Left kidney (tissue), 8 donors: ENCODE measurements at places on chromosomes 6 and 20.
A peak's percentile ranks its signal among the peaks of the same experiment; 100 is the strongest.

DNA sequence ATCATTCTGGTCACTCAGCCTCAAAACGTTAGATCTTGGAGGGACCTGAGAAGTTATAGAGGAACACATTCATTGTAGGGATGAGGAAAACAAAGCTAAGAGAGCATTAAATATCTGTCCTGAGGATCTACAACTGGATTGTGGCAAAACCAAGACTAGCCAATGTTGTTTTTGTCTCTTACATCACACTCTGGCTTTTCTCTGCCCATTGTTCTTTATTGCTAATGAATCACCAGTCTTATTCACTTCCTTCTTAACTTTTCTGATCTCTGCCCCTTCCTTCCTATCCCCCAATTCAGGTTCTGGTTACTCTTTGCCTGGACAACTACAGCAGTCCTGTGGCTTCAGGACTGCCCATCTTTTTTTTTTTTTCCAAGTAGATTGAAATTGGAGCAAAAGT, 57.0 kb upstream of the PREP start:
- DNase-seq = no peak

GRCh38 chr20:4090756-4091489, 75.6 kb upstream of the RNF24 start:
- DNase-seq = no peak

DNA sequence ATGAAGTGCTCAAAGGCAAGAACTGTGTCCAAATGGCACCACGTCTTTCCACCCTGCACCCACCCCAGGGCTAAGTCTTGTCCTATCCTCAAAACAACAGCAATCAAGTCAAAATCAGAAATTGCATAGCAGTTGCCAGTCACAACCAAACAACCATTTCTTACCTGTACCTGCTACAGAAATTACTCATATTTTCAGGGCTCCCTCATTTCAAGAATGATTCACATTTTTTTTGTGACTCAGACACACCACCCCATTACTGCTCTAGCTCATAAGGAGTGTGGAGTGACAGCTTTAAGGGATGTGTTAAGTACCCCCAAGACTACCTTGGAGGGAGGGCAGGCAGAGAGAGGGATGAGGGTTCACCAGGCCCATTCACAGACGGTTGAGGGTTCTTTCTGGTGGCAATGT, 111.7 kb downstream of the TRERF1 start:
- no peak for DNase-seq

DNA sequence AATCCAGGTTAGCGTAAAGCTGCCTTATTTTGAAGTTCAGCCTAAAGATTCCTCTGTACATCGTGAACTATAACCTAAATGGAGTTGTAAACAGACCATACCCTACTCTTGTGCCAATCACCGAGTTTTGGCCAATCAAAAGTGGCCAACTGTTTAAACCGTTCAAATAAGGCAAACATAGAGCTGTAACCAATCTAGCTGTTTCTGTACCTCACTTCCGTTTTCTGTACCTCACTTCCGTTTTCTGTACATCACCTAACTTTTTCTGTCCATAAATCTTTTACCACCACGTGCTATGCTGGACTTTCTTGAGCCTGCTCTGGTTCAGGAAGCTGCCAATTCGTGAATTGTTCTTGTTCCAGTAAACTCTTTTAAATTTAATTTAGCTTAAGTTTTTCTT, 39.7 kb downstream of the LBP start:
- DNase-seq = no peak

- no peak for DNase-seq
Measured at GRCh38 chr6:22029171-22029570, 267.7 kb downstream of the PRL start.

- no peak for DNase-seq
Measured at GRCh38 chr6:11535801-11536230, 1.7 kb upstream of the TMEM170B start.

- no peak for DNase-seq
Measured at GRCh38 chr6:21342501-21342900, 251.1 kb upstream of the SOX4 start.

GRCh38 chr6:98380589-98380988, 453.8 kb upstream of the POU3F2 start:
- no peak for DNase-seq

- no peak for DNase-seq
Measured at GRCh38 chr6:89111933-89112332, 5.9 kb downstream of the SRSF12 start.

DNA sequence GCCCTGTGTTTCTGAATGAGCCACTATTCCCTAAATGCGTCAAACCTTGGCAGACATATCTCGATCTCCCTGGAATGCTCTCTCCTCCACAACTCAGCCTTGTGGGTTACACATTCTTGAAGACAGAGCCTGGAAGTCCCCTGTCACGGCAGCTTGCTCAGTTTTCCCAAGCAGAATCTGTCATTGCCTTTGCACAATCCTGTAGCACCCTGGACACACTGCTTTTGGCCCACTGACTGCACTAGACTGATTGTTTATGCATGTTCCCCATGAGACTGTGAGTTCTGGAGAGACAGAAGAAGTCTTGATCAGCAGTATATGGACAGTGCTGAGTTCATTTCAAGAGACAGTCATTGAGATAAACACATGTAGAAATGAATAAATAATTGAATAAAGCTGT, 406.7 kb downstream of the CD83 start:
- no peak for DNase-seq

DNA sequence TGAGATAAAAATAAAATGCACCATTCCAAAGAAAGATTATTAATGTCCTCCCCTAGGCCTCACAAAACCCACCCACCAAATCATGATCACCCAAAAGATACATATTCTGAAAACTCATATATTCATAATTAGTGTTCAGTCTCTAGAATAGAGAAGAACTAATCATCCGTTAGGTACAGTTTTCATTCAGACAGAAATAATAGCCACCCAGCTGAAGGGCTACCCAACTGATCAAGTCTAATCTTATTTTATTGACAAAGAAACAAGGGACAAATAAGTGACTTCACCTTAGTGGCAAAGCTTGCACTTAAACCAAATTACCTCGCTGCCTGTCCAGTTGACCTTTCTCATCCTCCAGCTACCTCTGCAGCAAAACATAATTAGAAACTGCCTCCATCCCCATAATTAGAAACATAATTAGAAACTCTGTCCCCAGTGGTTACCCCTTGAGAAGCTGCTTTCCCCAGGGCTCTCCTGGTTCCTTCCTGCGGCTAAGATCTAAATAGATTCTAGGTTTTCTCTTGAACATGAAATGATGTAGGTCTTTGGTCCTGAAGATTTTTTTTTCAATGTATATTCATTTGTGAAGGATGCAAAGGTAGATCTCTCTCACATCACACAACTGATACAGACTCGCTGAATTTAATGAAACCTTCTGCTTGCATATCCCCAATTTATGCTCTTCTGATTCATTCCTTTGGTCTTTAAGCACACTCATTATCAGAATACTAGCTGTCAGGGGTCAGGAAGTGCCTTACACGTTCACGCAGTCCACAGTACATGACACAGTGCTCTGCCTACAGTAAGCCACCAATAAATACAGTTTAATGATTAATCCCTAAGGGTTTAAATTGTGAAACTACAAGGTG, 46.3 kb downstream of the HBS1L start:
- no peak for DNase-seq

GRCh38 chr20:25099601-25100140, 17.7 kb upstream of the VSX1 start:
- DNase-seq = no peak

DNA sequence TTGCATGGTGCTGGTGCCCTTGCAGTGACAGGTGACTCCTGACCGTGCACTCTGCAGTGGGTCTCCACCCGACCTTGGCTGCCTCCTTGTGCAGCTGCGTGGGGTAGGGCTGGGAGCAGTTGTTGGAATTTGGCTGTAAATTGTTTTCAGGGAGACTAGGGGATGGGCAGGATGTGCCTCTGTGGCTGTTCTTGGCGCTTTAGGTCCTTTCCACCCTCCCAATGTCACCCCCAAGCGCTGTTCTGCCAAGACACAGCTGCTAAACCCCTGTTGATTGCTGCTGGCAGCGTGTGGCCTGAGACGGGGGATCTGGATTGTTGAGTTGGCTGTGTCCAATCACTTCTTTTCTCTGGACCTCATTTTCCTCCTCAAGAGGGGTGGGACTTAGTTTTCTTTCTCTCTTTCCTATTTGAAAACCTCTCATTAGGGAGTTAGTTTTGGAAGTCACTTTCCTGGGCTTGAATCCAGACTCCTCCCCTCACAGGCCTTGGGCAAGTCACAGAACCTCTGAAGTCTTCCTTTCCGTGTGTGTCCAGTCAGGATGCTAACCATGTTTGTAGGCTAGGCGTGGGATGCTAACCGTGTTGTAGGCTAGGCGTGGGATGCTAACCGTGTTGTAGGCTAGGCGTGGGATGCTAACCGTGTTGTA, 8.5 kb downstream of the IGF2R start:
- DNase-seq = no peak

GRCh38 chr6:118524686-118525085, 23.4 kb upstream of the PLN start:
- DNase-seq = no peak

GRCh38 chr20:2759603-2760296, 40.7 kb downstream of the CPXM1 start:
- no peak for DNase-seq

DNA sequence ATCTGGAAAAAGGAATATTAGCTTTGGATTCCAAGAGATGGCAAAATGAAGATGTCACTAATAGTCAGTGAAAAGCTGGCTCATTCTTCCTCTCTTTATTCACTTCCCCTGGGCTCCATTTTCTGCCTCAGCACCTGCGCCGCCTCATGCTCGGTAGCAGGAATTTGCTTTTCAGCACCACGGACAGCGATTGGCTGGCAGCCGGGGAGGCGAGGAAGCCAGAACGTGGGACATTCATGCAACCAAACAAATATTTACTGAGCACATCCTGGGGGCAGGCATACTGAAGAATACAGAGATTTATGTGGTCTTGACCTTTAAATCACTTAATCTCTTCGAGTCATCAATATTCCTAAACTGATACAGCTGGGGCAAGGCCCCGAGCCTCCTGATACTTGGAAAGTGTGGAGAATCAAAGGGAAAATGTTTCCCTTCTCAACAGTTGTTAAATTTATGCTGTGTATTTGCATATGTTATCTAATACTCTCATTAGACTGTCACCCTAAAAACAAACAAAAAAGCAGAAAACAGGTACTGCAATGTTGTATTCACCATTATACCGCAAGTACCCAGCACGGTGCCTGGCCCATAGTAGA, 12.1 kb upstream of the PDYN start:
- DNase-seq = peak; percentile 82

GRCh38 chr20:45254383-45255262, at the start of gene SLPI:
SLPI (minus strand) TSS chr20:45254564; CDS start chr20:45254543, 21 bp downstream.
- no peak for DNase-seq

DNA sequence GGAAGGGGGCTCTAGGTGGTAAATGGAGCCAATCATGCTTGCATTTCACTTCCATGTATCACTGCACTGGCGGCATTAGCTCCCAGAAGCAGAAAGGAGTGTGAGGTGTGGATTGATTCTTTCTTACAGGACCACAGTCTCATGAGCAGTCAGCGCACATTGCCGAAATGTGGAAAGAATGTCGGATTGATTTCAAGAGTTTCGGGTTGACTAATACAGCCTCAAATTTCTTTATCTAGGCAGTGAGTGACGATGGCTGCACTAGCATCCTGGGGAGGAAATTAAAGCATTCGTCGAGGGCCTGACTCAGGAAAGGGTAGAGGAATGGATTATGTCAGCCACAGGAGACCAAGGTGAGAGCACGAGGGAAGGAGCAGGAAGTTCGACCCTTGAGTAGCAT, 222.8 kb upstream of the CDYL start:
- no peak for DNase-seq
